ENCODE measurements at places on chromosomes 4 and X.

DNA sequence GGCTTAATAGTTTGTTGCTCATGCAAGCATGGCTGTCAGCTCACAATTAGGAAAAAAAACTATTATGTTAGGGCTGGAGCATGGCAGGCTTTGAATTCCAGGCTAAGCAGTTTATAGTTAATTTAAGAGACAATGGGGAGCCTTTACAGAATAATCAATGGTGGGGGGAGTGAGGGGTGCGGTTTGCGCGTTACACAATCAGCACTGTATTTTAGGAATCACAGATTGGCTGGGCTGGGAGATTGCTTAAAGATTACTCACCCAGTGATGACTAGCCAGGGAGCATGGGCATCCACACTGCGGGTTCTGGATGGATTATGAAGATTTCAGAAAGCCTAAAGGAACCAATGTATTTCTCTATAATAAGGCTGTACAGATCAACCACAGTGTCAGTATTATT is 186.6 kb downstream of the SOX3 start:
- DNase-seq, result no peak

DNA sequence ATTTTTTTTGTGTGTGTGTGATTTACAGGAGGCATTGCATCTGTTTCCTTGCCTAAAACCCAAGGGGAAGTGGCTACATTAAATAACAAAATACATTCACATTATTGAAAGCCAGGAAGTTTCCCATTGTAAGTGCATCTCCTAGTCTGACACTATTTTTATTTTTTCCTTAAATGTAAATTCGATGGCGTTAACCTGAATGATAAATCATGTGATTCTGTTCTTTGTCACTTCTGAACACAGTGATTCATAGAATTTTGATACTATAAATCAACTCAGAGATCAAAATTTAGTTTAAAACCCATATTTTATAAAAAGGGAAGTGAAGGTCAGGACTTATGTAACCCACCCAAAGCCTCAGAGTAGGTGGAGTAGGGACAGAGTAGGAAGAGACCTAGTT is 258.1 kb downstream of the GABRG1 start:
- DNase-seq, result no peak

- no peak for DNase-seq
Measured at GRCh38 chr4:40788331-40788730, 38.6 kb downstream of the NSUN7 start.

GRCh38 chrX:156002507-156002906 is 5.0 kb downstream of the IL9R start:
- no peak for DNase-seq

GRCh38 chr4:26822546-26822945 is 38.1 kb upstream of the STIM2 start:
- no peak for DNase-seq

All from left ventricle myocardium superior (tissue), 1 donor.